Activated naive CD8-positive, alpha-beta T cell treated with anti-CD3 and anti-CD28 coated beads, Interleukin-2, amount 10 ng/mL, durations not matched to agents 7 days and 5 days (primary cell): ENCODE measurements at places on chromosomes 4 and X. TPM values are rescaled to one million over a fixed set of nuclear protein-coding genes. Genes with fewer than 3 reads are reported as not detected.

Gene EBP
- total RNA-seq: 214 TPM

Gene CACNA1F
- 1.7 TPM for total RNA-seq

- DNase-seq: no peak
- H3K36me3 ChIP-seq: peaks cover 24% of the 10 kb centered on the region
- H3K4me1 ChIP-seq: peaks cover 5% of the 10 kb centered on the region
- no peaks in the 10 kb centered on the region for H3K27me3 ChIP-seq
- no peak overlapping the region for H3K4me3 ChIP-seq
- no peak overlapping the region for H3K27ac ChIP-seq
Measured at GRCh38 chrX:41192880-41193279, 107.6 kb downstream of the USP9X start.

DNA sequence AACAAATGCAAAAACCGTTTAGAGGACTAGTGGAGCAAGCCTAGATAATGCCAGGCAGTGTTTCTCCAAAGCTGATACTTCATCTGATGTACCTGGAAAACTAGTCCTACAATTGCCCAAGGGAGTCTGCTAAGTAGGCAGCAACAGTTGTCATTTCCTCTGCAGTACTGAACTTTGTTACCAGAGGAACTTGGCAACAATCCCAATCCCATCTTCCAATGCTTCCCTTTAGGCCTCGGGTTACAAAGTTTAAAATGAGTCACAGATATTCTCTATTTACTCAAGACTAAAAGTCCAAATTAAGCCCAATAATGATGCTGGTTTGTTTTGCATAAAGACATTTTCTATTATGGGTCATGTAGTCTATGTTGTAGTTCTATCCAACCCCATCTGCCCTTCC lies 120.0 kb upstream of the GLRA2 start:
- no peak for DNase-seq
- no peaks in the 10 kb centered on the region for H3K27me3 ChIP-seq
- H3K36me3 ChIP-seq: no peaks in the 10 kb centered on the region
- H3K27ac ChIP-seq: no peak overlapping the region
- no peaks in the 10 kb centered on the region for H3K4me1 ChIP-seq
- no peak overlapping the region for H3K4me3 ChIP-seq

Gene ZNF630
- total RNA-seq: 3.7 TPM

DNA sequence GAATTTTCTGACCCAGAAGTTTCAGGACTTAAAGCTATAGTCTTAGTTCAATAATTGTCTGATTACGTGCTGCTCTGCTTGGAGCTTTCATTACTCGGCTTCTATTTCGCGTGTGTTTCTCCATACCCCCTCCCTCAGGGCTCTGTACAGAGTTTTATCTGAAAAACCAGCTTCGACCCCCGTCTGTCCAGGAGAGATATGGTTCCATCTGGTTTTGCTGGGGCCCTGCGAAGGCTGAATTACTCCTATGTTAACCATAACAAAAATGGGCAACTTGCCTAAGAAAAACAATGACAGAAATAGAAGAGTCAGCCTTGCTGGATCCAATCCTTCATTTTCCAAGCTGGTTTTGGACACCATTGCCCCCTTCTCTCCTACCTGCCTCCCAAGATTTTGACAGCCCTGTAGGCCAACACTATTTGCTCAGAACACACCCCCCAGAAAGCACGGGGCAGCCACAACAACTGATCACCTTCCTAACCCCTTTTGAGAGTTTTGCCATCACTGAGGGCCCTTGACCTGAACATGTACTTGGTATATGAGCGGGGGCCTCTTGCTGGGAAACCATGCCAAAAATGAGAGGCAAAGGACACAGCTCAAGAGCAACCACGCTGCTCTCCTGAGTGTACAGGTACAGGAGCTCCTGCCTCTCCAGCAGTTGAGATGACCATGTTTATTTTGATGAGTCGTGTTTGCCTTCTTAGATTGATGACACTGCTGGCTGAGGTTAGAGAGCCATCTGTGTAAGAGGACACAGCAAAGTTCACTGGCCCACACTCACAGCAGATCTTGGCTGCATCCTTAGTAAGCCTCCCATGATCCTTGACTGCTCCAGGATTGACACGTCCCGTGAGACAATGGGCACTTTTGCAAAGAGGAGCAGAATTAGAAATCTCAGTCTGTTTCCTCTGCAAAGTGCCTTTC lies 36.2 kb upstream of the ATP6AP2 start:
- H3K4me3 ChIP-seq: no peak overlapping the region
- H3K27me3 ChIP-seq: no peaks in the 10 kb centered on the region
- no peaks in the 10 kb centered on the region for H3K36me3 ChIP-seq
- DNase-seq: no peak
- peaks cover 6% of the 10 kb centered on the region for H3K4me1 ChIP-seq
- H3K27ac ChIP-seq: no peak overlapping the region

Gene GAGE1
- not detected for total RNA-seq

GRCh38 chr4:108940634-108941033 lies 177.8 kb upstream of the ETNPPL start:
- H3K4me3 ChIP-seq: no peak overlapping the region
- H3K4me1 ChIP-seq: peaks cover 3% of the 10 kb centered on the region
- H3K36me3 ChIP-seq: no peaks in the 10 kb centered on the region
- DNase-seq: no peak
- no peak overlapping the region for H3K27ac ChIP-seq
- H3K27me3 ChIP-seq: peaks cover 15% of the 10 kb centered on the region

DNA sequence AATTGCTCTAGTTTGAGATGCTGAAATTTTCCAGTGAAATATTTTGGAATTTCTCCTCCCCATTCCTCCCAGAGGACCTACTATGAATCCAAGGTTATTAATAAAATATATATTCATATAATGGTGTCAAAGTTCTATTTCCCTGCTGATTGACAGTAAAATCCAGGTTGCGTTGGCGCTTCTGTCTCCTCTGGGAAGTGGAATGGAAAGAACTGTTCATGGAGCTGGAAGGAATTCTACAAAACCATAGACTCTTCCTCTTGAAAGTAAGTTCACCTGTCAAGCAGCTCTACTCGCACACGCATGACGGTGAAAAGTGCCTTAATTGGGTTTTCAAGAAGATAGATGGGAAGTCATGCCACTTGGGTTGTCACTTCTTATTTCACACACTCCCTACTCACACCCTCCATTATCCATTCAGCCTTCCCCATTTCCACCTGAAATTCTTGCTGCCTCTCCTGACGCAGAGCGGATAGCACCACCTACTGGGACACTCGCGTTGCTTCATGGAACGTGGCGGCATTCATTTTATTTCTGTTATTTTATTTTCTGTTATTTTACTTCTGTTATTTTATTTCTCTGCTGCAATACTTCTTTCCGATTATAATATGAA lies 351.6 kb downstream of the NLGN4X start:
- no peak for DNase-seq
- no peaks in the 10 kb centered on the region for H3K36me3 ChIP-seq
- no peaks in the 10 kb centered on the region for H3K27me3 ChIP-seq
- H3K27ac ChIP-seq: no peak overlapping the region

DNA sequence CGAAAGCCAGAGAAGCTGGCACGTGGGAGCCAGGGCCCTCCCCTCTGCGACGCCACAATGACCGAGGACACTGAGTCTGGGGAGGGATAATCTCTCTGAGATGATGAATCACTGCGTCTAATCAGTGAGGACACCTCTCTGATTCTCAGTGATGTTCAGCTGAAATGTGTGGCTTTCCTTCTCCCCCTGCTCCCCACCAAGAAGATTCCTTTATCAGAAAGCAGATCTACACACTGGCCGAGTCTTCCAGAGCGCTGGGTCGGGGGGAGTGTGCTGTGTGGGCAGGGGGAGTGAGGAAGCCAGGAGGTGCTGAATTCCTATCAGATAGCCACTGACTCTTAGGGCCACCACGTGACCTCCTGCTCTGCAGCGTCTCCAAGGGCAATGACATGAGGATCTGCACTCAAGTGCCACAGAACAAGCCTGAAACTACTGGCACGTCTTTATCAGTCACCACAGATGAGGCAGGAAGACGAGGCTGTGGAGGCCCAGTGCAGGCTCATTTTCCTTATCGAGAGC lies 89.2 kb downstream of the GATB start:
- no peak overlapping the region for H3K27ac ChIP-seq
- no peaks in the 10 kb centered on the region for H3K36me3 ChIP-seq
- peaks cover 8% of the 10 kb centered on the region for H3K4me1 ChIP-seq
- no peak for DNase-seq
- no peak overlapping the region for H3K4me3 ChIP-seq

DNA sequence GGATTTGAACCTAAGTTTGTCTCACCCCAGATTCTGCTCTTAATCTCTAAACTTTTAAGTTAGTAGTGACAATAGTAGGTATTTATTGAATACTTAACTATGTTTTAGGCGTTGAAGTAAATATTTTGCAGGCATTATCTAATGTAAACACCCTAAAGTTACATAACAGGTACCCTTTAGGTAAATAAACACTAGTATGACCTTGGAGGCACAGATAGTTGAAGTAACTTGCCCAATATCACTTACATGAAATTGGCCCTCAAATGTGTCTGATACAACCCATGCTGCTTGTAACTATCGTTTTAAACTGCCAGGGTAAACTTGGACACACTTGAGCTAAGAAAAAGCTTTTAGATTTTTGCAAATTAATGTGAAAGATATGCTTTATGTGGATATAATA lies 3.0 kb downstream of the HPRT1 start:
- peaks cover 9% of the 10 kb centered on the region for H3K4me1 ChIP-seq
- H3K27me3 ChIP-seq: no peaks in the 10 kb centered on the region
- no peak overlapping the region for H3K4me3 ChIP-seq
- peaks cover 4% of the 10 kb centered on the region for H3K36me3 ChIP-seq
- DNase-seq: no peak

Gene PTPN13
- total RNA-seq: 0.06 TPM

DNA sequence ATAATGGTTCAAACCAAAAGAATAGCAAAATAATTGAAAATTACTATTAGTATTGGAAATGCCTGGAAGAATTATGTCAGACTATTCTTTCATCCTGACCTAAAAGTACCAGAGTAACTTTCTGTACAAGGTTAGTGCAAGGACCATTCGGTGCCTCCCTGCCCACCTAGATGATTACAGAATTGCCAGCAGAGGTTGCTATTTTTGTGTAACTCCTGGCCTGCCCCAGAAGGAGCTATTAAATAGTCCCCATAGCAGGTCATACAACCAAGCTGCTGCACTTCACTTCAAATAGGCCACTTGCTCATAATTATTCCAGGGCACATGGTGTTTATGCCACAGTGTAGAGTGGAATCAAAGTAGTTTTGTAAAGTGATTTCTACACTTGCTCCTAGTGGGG lies 831.1 kb upstream of the PABPC4L start:
- H3K4me1 ChIP-seq: no peaks in the 10 kb centered on the region
- no peak overlapping the region for H3K4me3 ChIP-seq

Gene NXF2B
- total RNA-seq: not detected

DNA sequence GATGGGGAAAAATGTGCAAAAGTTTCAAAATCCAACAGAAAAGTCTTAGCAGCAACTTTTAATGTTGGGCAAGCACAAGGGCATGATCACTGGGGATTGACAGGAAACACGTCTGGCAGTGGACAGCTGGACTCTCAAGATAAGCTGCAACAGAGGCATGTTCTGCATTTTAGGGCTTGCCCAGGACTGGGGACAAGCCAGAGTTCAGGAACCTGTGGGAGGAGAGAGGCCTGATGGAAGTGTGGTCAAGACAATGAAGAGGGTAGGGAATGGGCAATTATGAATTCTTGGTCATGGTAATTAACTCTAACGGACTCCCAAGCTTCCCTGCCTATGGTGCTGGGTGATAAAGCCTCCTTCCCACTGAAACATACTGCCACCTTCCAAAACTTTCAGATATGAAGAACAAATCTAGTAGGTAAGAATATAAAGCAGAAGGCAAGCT lies 48.4 kb downstream of the ANXA3 start:
- no peak overlapping the region for H3K4me3 ChIP-seq
- H3K27me3 ChIP-seq: no peaks in the 10 kb centered on the region
- DNase-seq: no peak
- no peak overlapping the region for H3K27ac ChIP-seq
- no peaks in the 10 kb centered on the region for H3K4me1 ChIP-seq

DNA sequence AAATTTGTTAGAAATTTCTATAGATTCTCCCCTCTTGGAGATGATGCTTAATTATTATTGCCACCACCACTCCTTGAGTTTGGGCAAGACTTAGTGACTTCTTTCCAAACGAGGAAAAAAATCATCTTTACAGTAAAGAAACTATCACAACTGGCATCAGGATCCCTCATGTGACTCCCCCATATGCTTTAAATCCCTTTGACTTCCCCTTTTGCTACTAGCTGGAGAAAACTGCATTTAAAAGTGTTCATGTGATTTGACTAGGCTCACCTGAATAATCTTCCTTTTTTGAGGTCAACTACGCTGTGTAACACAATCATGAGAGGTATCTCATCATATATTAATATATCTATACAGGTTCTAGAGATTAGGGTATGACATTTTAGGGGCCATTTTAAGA lies 30.3 kb upstream of the ENOX2 start:
- no peak overlapping the region for H3K4me3 ChIP-seq
- H3K27me3 ChIP-seq: peaks cover 10% of the 10 kb centered on the region
- DNase-seq: no peak
- no peaks in the 10 kb centered on the region for H3K36me3 ChIP-seq
- H3K27ac ChIP-seq: no peak overlapping the region

Gene ERCC6L
- total RNA-seq: 8.2 TPM

DNA sequence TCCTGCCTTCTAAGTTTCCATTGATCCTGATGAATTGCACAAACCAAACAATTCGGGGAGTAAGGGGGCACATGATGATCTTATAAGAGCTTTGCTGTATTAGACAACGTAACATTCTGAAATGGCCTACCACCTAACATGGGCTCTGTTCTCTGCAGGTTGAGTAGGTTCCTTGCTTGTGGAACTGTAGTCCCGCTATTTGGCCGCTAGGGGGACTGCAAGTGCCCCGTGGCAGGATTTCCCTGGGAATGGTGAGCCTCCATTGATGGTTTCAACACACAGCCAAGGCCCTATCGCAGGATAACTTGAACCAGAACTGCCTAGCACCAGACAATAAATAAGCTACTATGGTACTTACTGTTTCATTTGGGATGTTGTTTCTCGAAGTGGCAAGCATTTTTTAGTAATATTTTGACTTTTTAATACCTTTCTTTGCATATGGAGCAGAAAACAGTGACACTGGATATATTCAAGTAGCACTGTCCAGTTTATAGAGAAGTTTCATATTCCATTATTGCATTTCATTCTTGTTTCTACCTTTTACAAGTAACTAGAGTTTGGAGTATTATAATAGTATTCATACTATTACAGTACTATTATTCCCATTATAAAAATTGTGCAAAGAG lies 11.9 kb downstream of the AR start:
- no peak overlapping the region for H3K4me3 ChIP-seq
- DNase-seq: no peak
- H3K4me1 ChIP-seq: no peaks in the 10 kb centered on the region
- no peak overlapping the region for H3K27ac ChIP-seq
- no peaks in the 10 kb centered on the region for H3K36me3 ChIP-seq
- no peaks in the 10 kb centered on the region for H3K27me3 ChIP-seq

Gene ASMT
- not detected for total RNA-seq

Gene ANKRD50
- total RNA-seq: 0.28 TPM

Gene C1QTNF7
- total RNA-seq: not detected

DNA sequence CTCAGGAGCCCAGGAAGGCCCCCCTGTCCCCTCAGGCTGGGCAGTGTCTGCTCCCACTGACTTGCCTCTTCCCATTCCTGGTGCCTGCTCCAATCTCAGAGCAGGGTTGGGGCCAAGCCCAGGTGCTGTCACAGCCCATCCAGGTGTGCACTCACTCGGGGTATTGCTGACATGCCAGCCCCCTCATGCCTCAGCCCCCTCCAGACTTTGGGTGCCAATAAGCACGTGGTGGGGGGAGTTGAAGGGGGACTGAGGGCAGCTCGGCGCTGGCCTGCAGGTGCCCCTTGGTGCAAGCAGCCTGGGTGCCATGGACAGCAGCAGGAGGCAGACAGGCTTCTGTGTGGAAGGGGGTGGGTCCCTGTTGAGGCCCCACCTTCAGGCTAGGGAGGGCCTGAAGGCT lies 28.4 kb downstream of the NAA11 start:
- H3K36me3 ChIP-seq: no peaks in the 10 kb centered on the region
- H3K27me3 ChIP-seq: peaks cover 3% of the 10 kb centered on the region
- no peak overlapping the region for H3K27ac ChIP-seq
- H3K4me3 ChIP-seq: no peak overlapping the region
